ENCODE measurements at places on chromosomes 13 and 19.

- no peak for DNase-seq
These were observed 333.5 kb downstream of the DCT start for GRCh38 chr13:94145966-94146365.

GRCh38 chr19:49157445-49158224 lies at the start of gene TRPM4:
TSS of gene TRPM4 (plus strand) at chr19:49157792. CDS start at chr19:49157867, 75 bp downstream.
- peak; percentile 93 for DNase-seq

- no peak for DNase-seq
These were observed 4.4 kb downstream of the TM6SF2 start for GRCh38 chr19:19268453-19269385.

- DNase-seq, result no peak
These were observed 202.4 kb upstream of the EDNRB start for GRCh38 chr13:78121001-78121400.

DNA sequence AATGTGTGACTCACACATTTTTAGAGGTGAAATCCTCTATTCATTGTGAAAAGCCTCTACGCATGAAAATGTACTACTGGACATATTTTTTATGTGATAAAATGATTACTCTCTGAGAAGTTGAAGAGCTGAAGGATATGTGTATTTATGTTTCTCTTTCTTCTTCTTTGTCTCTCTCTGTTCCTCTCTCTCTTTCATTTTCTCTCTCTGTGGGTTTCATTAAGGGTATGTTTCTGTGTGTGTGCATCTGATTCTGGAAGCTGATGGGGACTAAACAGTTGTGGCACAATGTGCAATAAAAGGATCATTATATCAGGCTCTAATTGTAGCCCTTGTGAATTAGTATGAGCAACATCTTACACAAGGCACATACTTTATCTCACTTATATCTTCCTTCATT lies 867.7 kb downstream of the PCDH9 start:
- DNase-seq, result no peak

DNA sequence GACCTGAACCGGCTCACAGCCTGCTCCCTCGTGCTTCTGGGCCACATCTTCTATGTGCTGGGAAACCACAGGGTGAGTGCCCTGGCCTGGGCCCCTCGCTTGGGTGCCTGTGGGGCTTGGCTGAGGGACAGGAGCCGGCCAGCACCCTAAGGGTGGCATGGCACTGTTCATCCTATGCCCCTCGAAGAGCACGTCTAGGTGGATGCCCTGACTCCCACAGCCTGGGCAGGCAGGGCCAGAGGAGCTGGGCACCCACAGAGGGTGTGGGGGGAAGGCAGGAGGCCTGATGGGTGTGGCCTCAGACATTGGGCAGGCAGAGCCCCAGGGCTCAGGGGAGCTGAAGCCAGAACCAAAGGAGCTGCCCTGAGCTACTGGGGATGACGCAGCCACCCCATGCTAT lies 28.7 kb downstream of the MAU2 start:
- DNase-seq, result no peak

DNA sequence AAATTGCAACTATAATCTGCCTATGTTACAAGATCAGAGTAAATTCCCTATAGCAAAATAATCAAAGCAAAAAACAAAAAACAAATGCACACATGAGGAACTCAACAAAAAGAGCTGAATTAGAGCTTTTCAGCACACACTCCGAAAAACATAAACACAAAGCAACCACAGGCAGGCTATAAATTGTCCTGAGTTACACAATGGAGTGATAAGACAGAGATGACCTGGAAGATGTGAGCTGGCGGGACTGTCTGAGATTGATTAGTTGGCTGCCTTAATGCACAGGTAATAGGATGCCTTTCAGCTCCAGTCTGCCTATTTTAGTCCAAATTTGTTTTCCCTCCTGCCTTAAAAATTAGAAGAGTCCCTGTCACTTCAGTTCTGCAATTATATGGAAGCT lies 159.0 kb upstream of the FNDC3A start:
- DNase-seq, result no peak

DNA sequence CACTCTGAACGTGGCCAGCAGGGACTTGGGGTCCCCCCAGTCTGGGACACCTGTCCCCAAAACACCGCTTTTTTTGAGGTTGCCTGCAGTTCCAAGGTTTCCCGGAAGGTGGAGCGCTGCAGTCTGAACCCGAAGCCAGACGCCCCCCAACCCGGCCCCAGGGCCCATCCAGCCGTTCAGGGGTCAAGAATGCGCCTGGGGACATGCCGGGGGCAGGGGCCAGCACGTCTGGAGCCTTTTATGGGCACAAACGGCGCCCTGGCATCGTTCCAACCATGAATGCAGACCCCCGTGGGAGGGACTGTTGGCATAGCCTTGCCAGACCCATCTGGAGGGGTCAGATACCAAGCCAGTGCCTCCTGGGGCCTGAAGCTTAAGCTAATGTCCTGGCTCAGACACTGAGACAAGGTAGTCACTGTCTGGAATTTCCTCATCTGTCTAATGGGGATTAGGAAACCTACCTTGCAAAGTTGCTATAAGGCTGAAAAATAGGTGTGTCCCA lies 6.9 kb downstream of the S1PR5 start:
- DNase-seq, result no peak

- no peak for DNase-seq
These were observed 1.2 kb downstream of the LSM4 start for GRCh38 chr19:18321734-18322102.

- DNase-seq, result no peak
These were observed 712 bp upstream of the RINL start for GRCh38 chr19:38878575-38879399.

- DNase-seq, result peak; percentile 80
These were observed 1.8 kb downstream of the HMGB1 start for GRCh38 chr13:30463787-30464495.

DNA sequence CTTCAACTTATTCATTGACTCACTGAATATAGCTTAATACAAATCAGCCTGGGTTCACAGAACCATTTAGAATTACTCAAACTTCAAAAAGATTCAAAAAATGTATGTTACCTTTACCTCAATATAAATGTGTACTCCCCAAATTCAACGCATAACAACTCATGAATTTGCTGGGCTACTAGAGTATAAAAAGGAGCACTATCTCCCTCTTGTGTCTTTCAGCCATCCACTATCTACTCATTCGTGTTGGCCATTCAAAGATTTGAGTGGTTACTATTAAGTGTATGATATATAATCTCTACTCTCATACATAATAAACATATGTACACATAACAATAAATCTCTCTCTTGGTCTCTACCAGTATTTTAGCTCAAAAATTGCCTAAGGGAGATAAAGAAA lies 20.3 kb downstream of the INTS6 start:
- DNase-seq, result no peak

- no peak for DNase-seq
These were observed 114.8 kb downstream of the COL4A2 start for GRCh38 chr13:110421696-110422385.

- DNase-seq, result no peak
These were observed 23.2 kb upstream of the ZBTB7A start for GRCh38 chr19:4089946-4090345.

DNA sequence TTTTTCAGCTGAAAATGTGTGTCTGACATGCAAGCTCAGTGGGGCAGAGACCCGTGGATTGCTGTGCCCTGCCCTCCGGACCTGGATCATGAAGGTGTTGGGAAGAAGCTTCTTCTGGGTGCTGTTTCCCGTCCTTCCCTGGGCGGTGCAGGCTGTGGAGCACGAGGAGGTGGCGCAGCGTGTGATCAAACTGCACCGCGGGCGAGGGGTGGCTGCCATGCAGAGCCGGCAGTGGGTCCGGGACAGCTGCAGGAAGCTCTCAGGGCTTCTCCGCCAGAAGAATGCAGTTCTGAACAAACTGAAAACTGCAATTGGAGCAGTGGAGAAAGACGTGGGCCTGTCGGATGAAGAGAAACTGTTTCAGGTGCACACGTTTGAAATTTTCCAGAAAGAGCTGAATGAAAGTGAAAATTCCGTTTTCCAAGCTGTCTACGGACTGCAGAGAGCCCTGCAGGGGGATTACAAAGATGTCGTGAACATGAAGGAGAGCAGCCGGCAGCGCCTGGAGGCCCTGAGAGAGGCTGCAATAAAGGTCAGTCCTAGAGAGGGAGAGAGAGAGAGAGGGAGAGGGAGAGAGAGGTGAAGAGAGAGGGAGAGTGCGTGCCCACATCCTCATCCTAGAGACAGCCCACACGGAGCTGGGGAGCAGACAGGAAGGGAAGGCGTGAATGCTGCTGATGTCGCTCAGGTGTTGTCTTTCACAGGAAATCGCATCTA lies 5.1 kb upstream of the DCUN1D2 start:
- DNase-seq, result no peak

Measured in coronary artery (tissue), 2 donors.